ENCODE measurements at places on chromosomes 7 and 10.

- no peak for DNase-seq
- no peaks in the 10 kb centered on the region for H3K27me3 ChIP-seq
- no peak overlapping the region for H3K27ac ChIP-seq
These were observed 232.0 kb downstream of the VTI1A start for GRCh38 chr10:112678987-112679386.

DNA sequence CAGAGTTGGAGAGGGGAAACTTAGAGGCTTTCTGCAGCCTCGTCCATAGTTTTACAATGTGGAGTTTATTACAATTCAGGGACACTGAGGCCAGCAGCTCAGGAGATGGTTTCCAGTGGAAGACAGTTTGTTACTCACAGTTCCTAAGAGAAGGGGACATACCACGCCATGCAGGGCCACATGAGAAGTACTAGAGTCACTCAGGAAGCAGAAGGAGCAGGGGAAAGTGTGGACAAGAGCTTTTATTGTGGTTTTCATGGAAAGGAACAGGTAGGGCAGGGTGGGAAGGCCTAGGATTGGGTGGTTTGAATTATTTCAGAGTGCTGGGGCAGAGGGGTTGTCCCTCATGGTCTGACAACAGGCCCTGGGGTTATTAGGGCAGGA is 292.1 kb upstream of the IGFBP3 start:
- no peaks in the 10 kb centered on the region for H3K27me3 ChIP-seq
- H3K36me3 ChIP-seq = no peaks in the 10 kb centered on the region
- no peak overlapping the region for H3K4me3 ChIP-seq
- no peaks in the 10 kb centered on the region for H3K4me1 ChIP-seq
- H3K27ac ChIP-seq = no peak overlapping the region

DNA sequence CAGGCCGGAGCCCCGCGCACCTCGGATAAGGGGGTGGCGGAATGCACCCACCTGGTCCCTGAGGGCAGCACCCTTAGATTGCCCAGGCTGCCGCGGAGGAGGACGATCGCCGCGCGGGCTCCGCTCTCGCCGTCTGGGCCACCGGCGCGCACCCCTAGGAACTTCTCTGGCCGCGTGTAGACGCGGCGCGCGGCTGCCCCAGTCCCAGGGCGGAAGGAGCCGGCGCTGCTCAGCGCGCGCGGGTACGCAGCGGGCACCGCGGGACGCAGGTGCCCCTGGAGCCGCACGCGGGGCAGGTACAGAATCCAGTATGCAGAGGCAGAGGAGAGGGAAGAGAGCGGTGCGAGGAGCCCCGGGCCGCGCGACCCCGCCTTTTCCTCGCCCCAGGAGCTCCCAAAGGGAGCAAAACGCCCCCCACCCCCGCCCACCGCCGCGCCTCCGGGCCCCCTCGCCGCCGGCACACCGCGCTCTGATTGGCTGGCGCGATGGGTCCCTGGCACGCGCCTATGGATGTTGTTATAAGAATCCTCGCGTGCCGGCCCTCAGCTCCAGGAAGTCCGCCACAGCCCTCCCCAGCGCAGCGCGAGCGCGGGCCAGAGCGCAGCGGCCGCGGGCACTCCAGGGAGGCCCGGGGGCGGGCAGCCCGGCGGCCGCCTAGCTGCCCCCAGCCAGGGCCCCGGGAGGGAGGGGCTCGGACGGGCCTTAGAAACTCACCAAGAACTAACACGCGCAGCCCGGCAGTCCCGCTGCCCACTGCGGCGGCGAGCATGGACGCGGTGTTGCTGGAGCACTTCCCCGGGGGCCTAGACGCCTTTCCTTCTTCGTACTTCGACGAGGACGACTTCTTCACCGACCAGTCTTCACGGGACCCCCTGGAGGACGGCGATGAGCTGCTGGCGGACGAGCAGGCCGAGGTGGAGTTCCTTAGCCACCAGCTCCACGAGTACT is at the start of gene PTF1A:
TSS of gene PTF1A (plus strand) at position 549 of the 948 bp plus-strand sequence. CDS start at position 768, 219 bp downstream.
- no peak within 1 kb of the TSS for H3K4me3 ChIP-seq
- no peaks in the 10 kb centered on the region for H3K36me3 ChIP-seq
- no peak within 1 kb of the TSS for H3K27ac ChIP-seq

DNA sequence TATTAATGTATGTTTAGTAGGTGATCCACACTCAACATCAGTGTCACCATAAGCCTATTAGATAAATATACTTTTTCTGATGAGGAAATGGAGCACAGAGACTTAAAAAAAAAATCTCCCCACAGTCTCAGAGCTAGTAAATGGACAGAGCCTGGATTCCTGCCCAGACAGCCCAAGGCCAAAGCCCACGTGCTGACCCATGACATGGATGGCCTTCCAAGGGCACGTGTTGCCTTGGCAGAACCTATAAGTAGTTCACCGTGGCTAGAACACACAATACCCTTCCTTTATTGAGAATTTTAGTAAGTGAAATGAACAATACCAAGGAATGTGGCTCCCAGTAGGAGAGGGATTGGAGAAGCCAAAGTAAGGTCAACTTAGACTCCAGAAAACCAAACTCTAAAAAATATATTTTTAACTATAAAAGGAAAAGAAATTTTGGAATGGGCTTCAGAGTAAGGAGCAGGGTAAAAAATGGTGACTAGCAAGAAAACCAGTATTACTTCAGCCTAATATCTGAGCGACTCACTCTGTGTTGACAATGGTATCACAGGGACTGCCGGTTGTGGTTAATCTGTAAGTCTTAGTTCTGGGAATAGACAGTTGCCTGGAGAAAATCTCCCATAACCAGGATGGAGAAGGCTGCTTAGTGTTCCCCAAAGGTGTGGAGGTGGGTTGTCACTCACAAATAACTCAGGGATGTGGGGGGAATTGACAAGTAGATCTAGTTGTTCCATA is 223.0 kb downstream of the SORCS1 start:
- no peaks in the 10 kb centered on the region for H3K4me1 ChIP-seq
- no peak for DNase-seq
- H3K27ac ChIP-seq = no peak overlapping the region
- no peak overlapping the region for H3K4me3 ChIP-seq

GRCh38 chr7:136134503-136134902 is 157.3 kb upstream of the MTPN start:
- peaks cover 5% of the 10 kb centered on the region for H3K36me3 ChIP-seq
- no peaks in the 10 kb centered on the region for H3K27me3 ChIP-seq
- no peak overlapping the region for H3K4me3 ChIP-seq
- H3K4me1 ChIP-seq = no peaks in the 10 kb centered on the region
- no peak for DNase-seq

DNA sequence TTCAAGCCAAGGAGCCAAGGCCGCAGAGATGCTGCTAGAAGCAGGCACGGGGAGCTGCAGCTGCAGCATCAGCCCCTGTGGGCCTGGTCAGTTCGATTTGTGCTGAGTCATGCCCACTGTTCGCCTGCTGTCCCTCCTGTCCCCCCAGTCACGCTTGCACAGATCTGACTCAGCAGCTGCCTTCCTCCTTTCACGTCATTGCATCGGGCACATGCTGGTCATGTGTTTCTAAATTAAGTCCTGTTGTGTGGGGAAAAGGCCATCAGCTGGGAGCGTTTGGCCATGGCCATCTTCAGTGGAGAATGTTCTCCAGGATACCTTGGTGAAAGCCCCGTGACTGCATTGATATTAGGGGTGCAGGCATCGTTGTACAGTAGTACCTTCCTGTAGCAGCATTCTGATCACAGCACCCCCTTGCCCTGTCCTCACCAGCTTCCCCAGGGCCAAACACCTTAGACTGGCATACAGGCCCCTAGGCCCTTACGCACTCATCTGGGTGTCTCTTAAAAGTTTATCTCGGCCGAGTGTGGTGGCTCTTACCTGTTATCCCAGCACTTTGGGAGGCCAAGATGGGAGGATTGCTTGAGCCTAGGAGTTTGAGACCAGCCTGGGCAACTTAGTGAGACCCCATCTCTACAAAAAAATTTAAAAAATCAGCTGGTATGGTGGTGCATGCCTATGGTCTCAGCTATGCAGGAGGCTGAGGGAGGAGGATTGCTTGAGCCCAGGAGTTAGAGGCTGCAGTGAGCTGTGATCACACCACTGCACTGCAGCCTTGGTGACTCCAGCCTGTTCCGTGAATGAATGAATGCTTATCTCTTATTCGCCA is 23.2 kb downstream of the POR start:
- no peaks in the 10 kb centered on the region for H3K27me3 ChIP-seq
- H3K4me1 ChIP-seq = peaks cover 7% of the 10 kb centered on the region
- peak overlapping the region; percentile 15 for H3K27ac ChIP-seq
- H3K4me3 ChIP-seq = no peak overlapping the region

DNA sequence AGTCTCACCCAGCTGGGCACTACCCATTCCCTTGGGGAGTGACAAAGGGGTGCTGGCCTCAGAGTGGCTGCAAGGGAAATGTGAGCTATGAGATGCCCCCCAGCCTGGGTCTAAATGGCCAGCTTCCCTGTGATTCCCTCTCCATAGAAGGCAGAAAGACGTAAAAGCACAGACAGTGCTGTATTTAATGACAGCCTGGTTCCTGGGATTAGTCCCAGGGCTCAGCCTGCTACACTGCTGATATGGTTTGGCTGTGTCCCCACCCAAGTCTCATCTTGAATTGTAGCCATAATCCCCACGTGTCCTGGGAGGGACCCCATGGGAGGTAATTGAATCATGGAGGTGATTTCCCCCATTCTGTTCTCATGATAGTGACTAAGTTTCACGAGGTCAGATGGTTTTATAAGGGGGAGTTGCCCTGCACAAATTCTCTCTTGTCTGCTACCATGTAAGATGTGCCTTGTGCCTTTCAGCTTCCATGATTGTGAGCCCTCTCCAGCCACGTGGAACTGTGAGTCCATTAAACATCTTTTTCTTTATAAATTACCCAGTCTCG is 23.9 kb upstream of the CALN1 start:
- H3K4me3 ChIP-seq = no peak overlapping the region
- no peaks in the 10 kb centered on the region for H3K36me3 ChIP-seq
- H3K4me1 ChIP-seq = no peaks in the 10 kb centered on the region

DNA sequence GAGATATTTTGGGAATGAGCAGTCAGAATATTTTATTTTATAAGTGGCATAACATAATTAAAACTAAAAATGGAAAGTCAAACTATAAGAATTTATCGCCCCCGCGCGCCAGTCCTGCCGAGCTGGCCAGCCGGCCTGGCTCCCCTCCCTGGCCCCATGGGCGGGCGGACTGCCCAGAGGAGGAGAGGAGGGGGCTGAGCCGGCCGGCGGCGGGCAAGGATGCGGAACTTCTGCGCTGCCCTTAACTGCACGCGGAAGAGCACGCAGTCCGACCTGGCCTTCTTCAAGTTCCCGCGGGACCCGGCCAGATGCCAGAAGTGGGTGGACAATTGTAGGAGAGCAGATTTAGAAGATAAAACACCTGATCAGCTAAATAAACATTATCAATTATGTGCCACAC is 96.8 kb downstream of the DKK1 start:
- no peak overlapping the region for H3K27ac ChIP-seq
- no peak for DNase-seq
- no peaks in the 10 kb centered on the region for H3K27me3 ChIP-seq

DNA sequence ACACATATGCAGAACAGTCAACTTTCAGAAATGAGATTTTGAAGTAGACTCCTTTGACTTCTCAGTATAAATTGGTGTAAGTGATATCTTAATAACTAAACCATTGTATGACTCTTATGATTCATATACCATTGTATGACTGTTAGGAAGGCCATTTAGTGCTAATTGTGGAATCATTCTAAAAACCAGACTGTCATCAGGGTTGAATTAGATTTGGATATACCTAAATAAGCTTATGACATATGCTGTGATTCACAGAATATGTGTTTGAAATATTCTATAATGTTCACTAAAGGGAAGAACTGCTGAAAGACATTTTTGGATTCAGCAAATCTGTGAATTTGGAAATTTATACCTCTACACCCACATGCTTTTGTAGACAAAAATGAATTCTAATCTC is 438.1 kb downstream of the MDFIC start:
- no peaks in the 10 kb centered on the region for H3K27me3 ChIP-seq
- no peak for DNase-seq
- H3K4me1 ChIP-seq = peaks cover 10% of the 10 kb centered on the region
- H3K36me3 ChIP-seq = no peaks in the 10 kb centered on the region

- no peak overlapping the region for H3K27ac ChIP-seq
- H3K27me3 ChIP-seq = peaks cover 19% of the 10 kb centered on the region
- H3K4me1 ChIP-seq = no peaks in the 10 kb centered on the region
These were observed 38.0 kb upstream of the MKX start for GRCh38 chr10:27783660-27784059.

GRCh38 chr7:107014387-107015023 is 30.0 kb upstream of the PRKAR2B start:
- no peak overlapping the region for H3K27ac ChIP-seq
- H3K4me3 ChIP-seq = no peak overlapping the region
- no peaks in the 10 kb centered on the region for H3K36me3 ChIP-seq
- H3K4me1 ChIP-seq = no peaks in the 10 kb centered on the region
- H3K27me3 ChIP-seq = peaks cover 3% of the 10 kb centered on the region

- no peak for DNase-seq
- no peaks in the 10 kb centered on the region for H3K27me3 ChIP-seq
These were observed 703.2 kb downstream of the XPNPEP1 start for GRCh38 chr10:109219935-109220605.

- H3K4me3 ChIP-seq = no peak overlapping the region
- no peaks in the 10 kb centered on the region for H3K4me1 ChIP-seq
- H3K27ac ChIP-seq = no peak overlapping the region
- H3K36me3 ChIP-seq = peaks cover 8% of the 10 kb centered on the region
- no peaks in the 10 kb centered on the region for H3K27me3 ChIP-seq
These were observed 474.7 kb upstream of the SEMA3A start for GRCh38 chr7:84669177-84669732.

Data from natural killer cell treated with Interleukin-12 subunit alpha and Interleukin-12 subunit beta and Interleukin-15 and Interleukin-18, amount 100 ng/mL, for 72 hours (primary cell).